T1000 (cell line): ENCODE measurements at places on chromosomes 12 and 14.

GRCh38 chr14:99724939-99725773 is 41.1 kb downstream of the CYP46A1 start:
- no peak for DNase-seq

DNA sequence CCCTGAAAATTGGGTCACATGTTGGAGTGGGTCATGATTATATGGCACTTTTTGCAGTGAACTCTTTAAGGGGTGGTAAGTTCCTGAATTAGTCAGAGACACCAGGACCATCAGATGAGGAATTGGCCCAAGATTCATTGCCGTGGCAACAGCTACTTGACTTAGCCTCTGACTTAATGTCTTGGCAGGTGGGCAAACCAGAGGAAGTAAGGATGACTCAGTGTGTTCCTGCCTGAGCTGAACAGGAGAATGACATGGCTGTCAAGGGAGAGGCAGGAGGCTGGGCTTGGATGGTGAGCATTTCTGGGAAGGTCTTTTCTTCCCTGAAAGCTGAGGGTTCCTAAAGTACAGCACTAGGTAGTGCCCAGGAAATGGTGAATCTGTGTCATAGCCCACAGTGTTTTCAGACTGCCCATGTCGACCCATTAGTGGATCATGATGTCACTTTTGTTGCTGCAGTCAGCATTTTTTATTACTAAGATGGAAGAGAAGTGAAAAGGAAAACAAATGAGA is 170.1 kb upstream of the PWP1 start:
- peak; percentile 77 for DNase-seq

DNA sequence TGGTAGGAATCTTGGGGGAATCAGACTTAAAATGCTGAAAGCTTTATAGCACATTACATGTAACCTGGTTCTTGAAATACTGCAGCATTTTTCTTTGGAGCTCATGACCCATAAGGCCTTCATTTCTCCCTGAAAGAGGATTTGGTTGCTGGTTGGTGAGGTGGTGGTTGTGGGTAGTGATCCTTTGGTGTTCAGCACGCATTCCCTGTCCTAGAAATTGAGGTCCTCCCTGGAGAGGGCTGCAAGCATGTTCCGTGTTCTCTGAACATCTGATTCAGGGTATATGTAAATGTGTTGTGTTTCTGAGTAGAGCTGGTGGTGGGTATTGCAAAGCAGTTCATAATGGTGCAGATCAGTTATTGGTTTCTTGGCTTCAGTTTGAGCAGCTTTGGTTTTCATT is 2.0 kb downstream of the SCN8A start:
- DNase-seq = no peak

- DNase-seq = no peak
These were observed 216.1 kb downstream of the MSRB3 start for GRCh38 chr12:65494537-65494936.

GRCh38 chr12:11798856-11799501 is 149.5 kb downstream of the ETV6 start:
- peak; percentile 35 for DNase-seq

DNA sequence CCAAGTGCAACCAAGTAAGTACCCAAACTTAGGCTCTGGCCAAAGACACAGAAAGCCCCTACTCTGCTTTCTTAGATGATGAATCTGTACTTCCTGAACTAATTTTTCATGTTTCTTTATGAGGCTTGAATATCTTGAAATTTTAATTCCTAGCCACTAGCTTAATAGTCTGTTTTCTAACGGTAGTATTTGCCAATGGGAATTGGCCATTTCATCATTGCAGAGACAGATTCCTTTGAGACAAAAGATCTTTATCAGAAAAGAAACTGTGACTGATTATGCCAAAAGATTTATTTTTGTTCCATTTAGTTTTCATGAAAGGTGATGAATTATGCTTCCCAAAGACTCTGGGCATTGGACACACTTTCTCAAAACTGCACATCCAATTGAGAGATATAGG is 48.7 kb downstream of the DAD1 start:
- no peak for DNase-seq

- DNase-seq = no peak
These were observed 588 bp downstream of the PIK3C2G start for GRCh38 chr12:18261906-18262305.

GRCh38 chr12:51388069-51388799 is 3.0 kb downstream of the GALNT6 start:
- no peak for DNase-seq

- DNase-seq = no peak
These were observed 406 bp downstream of the IL23A start for GRCh38 chr12:56339158-56339422.

GRCh38 chr12:46369474-46370379 is 2.8 kb downstream of the SLC38A2 start:
- DNase-seq = no peak

DNA sequence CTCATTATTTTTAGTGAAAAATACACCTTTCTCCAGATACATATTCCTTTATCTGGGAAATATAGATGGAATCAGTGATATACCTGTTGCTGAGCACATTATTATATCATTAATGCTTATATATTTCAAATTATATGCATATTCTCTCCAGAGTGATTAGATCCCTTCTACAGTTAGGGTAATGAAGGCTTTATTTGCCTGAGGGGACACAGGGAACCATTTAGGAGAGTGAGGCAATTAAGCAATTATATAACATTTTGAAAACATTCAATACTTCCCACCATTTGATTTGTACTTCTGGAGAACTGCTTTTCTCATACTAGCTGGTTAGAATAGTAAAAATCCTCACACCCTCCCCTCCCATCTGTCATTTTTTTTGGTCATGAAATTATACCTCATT is 212.8 kb upstream of the NOVA1 start:
- DNase-seq = no peak

- no peak for DNase-seq
These were observed 20.0 kb upstream of the CLEC2D start for GRCh38 chr12:9649532-9649940.

DNA sequence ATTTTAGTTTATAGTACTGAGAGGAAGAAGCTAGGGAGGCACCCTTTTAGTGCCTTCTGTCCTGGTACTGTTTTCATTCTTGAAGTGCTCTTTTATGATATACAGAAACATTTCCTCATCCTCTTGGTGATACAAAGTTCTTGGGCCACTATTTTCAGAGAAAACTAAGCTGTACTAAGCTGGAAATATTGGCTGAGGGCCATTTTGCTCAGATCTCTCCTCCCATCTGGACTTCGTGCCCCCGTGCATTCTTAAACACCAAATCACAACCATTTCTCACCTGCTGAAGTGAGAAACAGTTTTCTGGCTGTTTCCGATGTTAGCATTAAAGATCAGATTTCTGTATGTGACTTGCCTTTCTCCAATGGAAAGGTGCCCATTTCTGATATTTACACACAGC is 158.9 kb downstream of the FBXL14 start:
- no peak for DNase-seq

DNA sequence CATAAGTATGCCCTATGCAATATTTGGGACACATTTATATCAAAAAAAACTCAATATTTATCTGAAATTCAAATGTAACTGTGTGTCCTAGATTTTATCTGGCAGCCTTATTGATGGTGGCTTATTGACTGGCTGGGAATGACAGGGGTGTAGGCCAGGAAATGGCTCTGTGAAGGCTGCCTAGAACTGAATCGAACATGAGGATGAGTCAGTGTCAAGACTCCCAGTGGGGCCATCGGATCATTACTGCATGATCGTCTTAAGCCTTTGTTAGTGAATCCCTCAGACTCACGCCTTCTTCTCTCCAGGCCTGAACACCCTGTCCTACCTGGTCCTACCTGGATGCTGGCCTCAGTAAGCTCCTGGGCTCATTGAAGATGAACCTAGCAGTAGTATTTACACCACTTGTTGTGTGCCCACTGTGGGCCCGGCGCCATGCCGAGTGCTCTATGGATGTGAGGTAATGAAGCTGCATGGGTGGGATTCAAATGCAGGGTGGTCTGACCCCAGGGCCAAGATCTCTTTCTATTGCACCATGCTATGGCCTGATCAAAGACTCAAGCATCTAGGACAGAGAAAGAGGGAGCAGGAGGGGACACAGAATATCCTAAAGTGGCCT is 21.0 kb upstream of the FAIM2 start:
- no peak for DNase-seq

DNA sequence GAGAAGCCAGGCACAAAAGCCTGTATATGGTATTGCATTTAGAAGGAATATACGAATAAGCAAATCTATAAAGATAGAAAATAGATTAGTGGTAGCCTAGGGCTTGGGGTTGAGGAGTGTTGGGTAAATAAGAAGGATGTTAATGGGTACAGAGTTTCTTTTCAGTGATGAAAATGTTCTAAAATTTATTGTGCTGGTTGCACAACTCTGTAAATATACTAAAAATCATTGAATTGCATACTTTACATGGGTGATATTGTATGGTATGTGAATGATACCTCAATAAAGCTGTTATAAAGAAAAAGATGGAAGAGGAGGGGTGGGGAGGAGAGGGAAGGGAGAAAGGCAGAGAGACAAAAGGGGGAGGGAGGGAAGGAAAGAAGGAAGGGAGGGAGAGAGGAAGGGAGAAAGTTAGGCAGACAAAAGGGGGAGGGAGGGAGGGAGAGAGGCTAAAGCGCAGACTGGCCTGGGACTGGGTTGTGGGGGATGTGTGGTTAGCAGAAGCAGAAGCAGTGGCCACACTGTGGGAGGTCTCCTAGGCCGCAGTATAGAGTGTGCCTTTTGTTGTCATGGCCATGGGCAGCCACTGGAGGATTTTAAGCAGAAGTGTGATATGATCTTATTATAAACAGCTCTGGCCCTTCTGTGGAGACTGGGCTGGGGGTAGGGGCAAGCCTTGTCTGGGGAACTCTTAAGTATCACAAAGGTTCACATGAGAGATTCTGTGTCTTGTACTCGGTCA is 73.6 kb upstream of the ELK3 start:
- DNase-seq = no peak

GRCh38 chr12:114744691-114745090 is 60.7 kb upstream of the TBX3 start:
- no peak for DNase-seq

DNA sequence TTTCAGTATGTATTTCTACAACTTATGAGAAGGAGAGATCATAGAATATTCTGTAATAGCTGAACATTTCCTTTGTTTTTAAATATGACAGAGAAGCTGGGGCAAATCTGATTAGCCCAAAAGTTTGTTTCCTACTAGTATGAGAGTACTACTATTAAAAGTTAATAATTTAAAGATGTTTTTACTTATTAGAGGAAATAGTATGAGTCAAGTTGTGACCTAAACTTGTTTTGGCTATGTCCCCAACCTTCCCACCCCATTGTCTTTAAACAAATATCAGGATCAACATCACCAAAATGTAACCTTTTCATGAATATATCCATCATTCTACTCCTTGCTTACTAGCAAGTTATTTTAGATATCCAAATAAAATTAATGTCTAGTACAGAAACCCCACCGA is 10.5 kb downstream of the GNPNAT1 start:
- no peak for DNase-seq

GRCh38 chr12:102543494-102544485 is 63.4 kb upstream of the IGF1 start:
- DNase-seq = no peak
